ENCODE measurements at places on chromosomes 16 and 17.

DNA sequence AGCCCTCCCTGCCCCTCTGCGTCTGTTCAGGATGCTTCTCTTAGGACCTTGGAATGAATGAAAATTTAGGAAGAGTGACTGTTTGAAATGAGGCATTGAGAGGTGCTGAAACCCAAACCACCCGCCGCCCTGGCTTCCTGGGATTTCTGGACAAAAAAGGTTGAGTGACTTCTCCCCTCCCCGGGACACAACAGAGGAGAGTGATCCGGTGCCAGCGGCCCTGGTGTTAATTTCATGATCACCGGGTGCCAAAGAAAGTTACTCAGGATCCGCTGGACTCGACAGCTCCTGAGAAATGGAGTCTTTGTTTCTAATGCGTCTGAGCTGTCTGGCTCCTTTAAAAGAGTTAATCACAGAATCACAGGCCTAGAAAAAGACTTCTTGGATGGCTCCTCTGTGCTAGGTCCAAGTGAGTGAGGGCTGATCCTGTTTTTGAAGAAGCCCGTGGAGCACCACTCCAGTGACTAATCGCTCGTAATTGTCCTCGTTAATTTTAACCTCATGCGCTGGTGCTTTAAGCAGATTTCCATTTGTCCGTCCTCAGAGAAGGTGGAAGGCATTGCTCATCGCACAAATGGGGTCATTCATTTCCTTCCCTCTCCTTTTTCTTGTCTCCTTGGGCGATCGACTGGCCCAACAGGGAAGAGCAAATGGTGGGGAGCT is 144.4 kb upstream of the ZFHX3 start:
- no peak for DNase-seq

DNA sequence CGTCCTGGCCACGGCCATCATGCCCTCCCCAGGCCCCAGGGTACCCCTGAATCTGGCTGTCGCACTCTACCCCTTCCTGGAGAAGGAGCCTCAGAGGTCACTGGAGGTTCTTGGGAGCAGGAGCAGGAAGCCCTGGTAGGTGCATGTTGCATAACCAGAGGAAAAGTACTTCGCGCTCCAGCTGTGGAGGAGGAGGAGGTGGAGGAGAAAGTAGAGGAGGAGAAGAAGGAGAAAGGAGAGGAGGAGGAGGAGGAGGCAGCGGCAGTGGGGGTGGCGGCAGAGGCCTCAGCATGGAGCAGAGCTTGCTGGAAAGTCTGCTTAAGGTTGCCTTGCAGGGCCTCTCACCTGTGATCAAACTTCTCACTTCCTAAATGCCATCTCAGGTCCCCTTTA is 61.8 kb downstream of the BAIAP2 start:
- DNase-seq = no peak

DNA sequence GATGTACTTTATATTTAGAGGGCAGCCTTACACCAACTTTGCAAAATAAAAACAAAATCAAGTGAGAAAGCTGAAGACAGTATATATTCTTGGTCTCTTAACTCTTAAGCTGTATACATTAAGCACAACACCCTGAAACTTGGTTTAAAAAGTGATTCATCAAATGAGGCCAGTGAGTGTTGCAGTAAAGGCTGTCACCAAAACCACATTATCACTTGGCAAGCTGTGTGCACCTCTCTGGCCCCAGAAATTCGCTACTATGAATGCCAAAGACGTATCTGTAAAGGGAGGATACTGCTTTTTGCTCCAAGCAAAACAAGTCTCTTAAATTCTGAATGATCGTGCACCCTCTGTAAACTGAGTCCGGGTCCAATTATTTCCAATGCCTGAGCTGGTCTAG is 163.9 kb downstream of the ZFHX3 start:
- DNase-seq = no peak

- no peak for DNase-seq
Measured at GRCh38 chr17:31274252-31274651, 22.8 kb downstream of the OMG start.

DNA sequence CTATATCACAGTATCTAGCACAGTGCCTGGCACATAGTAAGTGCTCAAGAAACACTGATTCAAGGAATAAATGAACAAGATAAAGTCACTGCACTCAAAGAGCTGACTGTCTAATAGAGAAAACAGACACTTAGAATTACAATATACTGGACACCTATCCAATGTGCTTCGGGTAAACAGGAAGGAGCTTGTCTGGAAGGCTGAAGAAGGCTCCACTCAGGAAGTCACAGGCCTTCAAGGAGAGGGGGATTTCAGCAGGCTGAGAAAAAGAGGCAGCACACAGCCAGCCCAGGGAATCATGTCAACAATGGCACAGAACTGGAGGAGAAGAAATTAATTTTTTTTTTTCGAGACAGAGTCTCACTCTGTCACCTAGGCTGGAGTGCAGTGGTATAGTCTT is 9.7 kb upstream of the IL4R start:
- no peak for DNase-seq

DNA sequence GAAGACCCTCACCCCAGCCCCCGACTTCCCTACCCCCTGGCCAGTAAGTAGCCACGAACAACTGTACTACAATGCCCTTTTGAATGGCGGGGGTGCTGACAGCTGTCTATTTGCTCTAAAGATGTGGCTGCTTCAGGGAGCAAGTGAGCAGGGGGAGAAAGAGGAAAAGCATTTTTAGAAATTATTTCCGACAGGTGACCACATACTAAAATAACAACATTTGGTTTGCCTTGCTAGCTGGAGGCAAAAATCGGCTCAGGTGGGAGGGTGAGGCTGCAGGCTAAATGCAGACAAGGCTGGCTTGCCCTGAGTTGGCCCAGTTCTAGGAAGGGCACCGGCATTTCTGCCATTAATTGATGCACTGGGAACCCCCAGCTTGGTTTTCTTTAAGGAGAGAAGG is 188.5 kb downstream of the XYLT1 start:
- no peak for DNase-seq

DNA sequence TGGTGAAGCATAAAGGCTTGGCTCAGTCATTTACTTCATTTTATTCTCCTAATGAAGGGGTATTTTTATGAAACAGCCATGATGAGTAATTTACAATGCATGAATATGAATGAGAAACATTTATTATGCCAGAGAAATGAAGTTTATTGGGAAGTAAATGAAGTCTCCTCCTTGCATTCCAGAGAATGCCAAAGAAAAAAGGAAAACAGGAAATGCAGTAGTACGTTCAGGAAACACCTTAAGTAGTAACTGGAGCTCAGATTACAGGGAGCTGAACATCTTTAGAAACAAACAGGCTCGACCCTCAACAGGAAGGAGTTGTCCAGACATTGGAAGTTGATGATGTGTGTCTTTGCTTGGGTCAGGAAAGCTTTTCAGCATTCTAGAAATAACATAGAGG is 4.6 kb downstream of the KRT34 start:
- DNase-seq = no peak

- peak; percentile 70 for DNase-seq
Measured at GRCh38 chr17:178292-179065, 3.0 kb downstream of the DOC2B start.

DNA sequence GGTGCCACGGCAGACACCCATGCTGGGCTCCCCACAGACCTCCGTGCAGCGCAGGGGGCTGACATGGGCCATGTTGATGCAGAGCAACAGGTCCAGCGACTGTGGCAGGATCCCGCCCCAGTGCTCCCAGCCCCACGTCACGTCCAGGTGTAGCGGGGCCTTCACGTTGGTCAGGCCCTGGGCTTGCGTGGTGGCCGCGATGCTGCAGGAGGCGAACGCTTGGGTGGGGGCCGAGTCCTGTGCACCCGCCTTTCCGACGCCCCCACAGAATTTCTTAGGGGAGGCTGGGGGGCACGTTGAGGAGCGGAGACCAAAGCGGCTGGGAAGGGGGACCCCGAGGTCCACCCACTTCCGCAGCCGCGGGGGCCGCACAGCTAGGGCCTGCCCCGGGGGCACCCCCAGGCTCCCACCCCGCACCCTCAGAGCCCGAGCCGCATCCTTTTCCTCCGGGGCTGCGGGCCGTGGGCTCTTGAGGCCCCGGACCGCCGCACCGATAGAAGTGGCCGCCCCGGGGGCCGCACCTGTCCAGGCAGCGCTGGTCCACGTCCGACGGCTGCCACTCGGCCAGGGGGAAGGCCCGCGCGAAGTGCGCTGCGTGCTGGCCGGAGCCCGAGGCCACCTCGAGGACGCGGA is 416 bp downstream of the METTL26 start:
- no peak for DNase-seq

DNA sequence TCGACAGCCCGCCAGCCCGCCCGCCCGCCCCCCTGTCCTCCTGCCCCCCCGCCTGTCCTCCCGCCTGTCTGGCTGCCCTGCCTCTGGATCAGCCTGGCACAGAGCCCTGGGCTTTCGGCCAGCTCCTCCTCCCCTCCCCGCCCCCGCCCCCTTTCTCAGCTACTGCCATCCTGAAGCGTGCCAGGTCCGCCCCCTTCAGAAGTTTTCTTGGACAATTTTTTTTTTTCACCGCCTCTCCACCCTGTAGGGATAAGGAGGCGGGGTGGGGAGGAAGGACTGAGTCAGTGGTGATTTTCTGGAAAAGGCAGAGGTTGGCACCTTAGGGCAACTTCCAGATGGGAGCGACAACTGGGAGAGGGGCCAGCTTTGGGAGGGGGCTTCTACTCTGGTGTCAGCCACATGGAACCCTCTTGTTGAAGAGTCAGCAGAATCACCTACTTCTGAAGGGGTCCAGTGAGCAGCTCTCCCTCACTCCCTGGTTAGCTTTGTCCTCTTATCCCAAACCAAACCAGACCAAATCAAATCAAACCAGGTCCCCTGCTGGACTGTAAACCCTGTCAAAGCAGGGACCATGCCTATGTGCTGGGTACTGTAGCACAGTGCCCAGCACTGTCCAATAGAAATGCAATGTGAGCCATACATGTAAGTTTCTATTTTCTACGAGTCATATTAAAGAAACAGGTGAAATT is 19.7 kb downstream of the IGF2BP1 start:
- DNase-seq = peak; percentile 70

DNA sequence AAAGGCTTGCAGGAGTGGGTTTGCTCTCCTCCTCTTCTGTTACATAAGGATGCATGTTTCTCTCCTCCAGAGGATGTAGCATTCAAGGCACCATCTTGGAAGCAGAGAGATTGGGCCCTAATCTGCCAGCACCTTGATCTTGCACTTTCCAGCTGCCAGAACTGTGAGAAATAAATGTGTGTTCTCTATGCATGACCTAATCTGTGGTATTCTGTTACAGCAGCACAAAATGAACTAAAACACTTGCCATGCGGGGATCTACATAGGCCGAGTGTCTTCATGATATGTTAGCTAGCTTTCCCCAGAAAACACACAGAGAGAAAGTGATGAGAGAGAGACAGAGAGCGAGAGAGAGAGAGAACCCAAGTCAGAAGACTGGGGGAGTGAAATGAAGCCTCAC is 273.5 kb downstream of the UTP18 start:
- DNase-seq = no peak

DNA sequence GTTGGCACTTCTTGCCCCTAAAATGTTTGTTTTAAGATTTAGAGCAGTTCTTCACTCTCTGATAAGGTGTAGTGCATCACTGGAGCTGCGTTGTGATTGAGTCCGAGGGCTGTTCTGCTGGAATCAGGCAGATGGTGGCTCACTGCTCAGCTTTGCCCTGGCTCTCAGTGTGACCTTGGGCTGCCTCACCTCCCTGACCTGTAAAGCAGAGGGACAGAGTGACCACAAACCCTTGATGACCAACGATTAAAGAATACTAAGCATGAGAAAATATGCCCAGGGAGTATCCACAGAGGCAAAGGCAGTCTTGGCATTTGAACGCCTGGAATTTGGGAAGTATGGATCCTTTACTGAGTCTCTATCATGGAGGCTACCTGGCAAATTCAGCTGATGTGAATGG is 18.1 kb downstream of the CMIP start:
- DNase-seq = no peak

DNA sequence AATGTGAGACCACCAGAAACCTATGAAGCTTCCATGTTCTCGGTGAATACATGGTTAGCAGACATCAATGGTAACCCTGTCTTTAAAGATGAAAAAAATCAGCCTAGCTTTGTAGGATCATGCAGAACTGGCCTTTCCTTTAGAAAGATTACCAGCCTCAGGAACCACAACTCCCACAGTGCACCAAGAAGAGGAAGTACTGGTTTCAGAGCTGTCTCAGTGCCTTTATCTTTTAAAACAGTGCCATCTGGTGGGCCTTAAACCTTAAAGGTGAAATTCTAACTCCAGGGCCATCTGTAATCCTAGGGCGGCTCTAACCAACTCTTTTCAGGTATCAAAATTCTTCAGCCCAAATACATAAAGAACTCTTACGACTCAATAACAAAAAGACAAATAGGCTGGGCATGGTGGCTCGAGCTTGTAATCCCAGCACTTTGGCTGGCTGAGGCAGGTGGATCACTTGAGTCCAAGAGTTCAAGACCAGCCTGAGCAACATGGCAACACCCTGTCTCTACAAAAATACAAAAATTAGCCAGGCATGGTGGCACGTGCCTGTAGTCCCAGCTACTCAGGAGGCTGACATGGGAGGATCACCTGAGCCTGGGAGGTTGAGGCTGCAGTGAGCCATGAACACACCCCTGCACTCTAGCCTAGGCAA is 5.4 kb downstream of the ATPAF2 start:
- DNase-seq = peak; percentile 57

DNA sequence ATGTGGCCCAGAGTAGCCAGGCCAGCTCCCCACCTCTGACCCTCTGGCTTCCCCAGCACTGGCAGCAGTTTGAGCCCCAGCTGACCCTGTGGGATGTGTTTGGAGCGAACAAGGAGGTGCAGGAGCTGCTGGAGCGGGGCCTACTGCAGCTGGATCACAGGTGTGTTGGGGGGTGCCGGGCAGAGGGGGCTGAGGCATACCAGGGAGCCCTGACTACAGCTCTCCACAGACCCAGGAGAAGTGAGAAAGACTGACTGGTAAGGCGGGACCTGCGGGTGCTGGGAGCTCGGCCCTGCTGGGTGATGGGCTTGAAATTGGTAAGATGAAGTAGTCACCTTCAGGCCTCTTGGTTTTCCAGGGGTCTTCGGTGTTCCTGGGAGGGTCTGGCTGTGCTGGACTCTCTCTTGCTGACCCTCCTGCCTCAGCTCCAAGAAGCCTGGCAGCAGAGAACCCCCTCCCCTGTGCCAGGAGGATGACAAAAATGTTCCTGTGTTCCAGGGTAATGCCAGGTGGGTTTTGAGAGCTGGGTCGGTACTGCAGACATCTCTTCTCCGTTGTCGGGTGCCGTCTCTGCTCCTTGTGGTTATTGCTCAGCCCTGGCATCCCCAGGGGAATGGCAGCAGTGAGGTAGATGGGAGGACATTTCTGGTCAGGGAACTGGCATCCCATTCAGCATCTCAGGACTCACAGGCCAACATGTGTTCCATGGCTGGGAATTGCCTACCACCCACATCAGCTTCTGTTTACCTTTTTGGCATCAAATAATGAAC is 5.9 kb downstream of the RSAD1 start:
- DNase-seq = no peak
